ENCODE measurements at places on chromosomes 6 and 20.

GRCh38 chr6:4790158-4790899, 14.1 kb downstream of the CDYL start:
- no peak for DNase-seq

DNA sequence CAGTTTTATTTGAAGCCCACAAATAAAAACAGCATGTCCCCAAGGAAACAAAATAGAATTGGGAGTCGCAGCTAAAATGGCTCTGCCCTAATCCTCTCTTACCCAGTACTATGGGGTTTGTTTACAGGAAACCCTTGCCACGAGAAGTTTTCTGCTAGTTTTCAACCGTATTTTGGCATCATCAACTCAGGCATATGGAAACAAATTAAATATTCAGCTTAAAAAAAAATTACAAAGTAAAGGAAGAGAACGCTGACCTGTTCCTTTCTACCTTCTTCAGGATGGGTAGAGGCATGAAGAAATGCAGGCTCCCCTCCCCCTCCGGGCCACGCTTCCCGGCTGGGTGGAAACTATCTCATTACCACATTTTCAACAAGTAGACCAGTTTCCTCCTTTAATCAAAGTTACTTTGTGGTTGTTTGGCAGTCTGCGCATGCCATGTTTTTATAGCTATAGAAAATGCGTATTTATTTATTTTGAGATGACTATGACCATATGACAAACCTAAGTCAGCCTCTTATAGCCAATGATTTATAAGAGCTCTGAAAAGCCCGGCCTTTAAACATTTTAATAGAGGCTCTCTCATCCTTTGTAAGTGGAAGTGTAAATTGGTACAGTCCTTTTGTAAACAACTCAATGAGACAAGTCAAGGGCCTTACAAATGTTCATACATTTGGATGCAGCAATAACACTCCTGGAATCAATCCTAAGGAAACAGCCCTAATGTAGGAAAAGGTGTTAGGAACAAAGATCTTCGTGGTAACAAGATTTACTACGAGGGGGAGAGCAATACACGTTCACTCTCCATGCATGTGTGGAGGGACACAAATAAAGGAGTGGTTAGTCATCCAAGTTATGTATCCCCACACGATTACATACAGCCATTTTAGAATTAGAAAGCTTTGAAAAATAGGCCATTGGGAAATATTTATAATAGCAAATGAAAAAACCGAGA, 16.1 kb upstream of the ZNF217 start:
- DNase-seq: peak; percentile 61

- DNase-seq: no peak
These were observed 78.0 kb downstream of the EDN3 start for GRCh38 chr20:59378396-59378795.

DNA sequence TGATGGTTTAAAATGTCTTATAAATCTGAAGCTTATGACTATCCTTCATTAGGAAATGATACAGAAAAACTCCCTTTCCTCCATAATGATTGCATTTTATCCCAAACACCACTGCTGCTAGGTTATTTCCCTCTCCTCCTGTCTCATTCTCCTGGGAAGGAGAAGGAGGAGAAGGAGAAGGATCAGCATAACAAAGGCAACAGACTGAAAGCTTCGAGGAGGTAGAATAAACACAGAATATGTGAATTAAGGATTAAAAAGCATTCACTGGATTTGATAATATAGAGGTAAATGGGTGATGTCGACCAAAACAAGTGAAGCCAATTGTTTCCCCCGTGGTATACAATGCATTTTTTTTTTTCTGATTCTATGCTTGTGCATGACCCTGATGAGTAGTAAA, 82.0 kb downstream of the WASF1 start:
- DNase-seq: peak; percentile 42

GRCh38 chr6:96116674-96117073, 100.9 kb downstream of the FUT9 start:
- no peak for DNase-seq

DNA sequence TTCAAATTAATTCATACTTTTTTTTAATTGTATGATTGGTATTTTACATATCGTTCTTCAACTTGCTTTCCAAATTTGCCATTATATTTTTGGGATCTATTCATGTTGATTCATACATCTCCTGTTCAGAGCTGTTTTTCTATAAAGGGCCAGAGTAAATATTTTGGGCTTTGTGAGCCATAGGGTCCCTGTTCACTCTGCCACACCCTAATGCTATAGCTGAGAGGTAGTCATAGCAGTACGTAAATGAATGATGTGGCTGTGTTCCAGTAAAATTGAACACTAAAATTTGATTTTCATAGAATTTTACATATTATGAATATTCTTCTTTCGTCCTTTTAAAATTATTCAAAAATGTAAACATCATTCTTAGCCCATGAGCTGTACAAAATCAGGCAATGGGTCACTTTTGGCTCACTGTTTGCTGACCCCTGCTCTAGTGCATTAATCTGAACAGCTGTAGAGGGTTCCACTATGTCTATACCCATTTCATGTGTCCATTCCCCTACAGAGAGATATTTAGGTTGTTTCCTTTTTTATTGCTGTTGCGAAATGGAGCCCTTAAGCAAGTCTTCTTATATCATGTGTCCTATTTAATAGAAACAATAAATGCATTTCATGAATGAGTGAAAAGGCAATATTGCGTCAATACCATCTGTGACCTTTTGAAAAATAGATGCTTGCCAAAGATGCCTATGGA, 136.4 kb upstream of the SALL4 start:
- DNase-seq: no peak

DNA sequence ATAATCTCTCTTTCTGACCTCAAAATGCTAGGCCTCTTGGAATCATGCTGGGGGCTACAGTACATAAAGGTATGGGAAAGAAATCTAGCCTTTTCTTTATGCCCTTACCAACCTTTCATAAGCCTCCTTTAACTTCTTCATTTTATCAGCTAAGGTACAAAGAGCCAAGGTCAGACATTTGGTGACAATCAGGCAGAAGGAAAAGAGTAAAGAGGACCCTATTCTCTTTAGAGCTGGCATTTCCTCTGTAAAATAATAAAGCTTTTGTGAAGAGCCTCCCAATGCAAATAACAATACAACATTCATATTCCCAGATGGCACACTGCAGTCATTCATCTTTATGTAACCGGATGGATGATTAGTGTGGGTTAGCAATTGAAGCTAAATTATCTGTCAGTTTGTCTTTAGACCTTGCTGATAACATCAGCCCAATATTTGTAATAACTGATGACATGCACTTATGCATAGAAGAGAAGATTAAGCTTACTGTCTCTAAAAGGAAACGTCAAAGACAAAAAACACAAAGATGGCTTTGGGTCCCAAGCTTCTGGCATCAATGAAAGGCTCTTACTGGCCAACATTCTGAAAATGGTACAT, 163.1 kb downstream of the IBTK start:
- no peak for DNase-seq

DNA sequence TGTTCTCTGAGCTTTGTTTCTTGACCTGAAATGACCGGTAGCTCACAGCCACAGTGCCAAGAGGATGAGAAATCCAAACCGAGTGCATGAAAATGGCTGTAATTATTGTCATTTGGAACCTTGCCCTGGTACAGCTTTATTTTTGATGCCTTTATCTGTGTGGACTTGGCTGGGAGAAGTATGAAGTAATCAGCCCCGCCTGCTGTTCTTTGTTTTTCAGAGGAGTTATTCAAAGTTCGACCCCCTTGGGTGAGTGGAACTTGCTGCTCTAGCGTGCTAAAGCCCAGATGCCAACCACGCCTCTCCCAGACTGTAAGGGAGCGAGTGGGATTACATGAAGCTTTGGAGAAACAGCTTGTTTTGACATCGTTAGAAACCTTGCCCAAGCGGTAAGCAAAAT, 48.3 kb downstream of the ECT2L start:
- no peak for DNase-seq

- DNase-seq: no peak
These were observed 624 bp upstream of the TJAP1 start for GRCh38 chr6:43476746-43477145.

GRCh38 chr6:16852671-16853070, 91.4 kb upstream of the ATXN1 start:
- no peak for DNase-seq

DNA sequence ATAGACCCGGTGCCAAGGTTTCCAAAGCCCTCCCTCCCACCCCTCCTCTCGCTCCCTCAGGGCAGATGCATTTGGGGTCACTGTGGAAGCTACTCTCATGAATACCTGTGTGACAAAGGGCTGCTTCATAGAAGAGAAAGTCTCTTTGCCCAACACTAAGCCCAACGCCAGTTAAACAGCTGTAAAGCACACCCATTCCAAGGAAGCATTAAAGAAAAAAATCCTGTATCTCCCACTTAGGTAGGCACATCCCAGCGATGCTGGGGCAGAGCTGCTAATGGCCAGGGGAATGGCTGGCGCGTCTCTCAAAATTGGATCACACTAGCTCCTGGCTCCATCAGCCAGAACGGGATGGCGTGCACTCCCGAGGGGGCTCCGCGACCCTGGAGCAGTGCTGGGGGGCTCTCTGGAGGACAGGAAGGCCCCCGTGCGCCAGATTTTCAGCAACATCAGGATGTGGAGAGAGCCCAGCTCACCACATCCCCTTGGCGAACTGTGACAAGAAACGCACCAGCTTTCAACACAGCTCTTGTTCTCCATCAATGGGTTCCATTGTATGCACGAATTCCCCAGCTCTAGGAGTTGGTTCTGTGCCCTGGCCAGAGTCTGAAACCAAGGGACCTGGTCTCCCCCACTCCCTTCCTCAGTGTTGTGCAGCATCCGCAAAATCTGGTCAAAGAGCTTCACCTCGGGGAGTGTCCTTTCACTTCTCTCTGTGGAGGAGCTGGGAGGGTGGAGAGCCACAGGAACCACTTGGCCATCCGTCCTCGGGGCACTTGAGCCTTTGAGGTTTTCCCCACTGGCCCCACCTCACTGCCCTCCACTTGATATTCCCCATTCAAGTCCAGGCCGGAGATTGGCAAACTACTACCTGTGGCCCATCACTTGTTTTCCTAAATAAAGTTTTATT, 74.1 kb downstream of the TFAP2C start:
- DNase-seq: no peak

DNA sequence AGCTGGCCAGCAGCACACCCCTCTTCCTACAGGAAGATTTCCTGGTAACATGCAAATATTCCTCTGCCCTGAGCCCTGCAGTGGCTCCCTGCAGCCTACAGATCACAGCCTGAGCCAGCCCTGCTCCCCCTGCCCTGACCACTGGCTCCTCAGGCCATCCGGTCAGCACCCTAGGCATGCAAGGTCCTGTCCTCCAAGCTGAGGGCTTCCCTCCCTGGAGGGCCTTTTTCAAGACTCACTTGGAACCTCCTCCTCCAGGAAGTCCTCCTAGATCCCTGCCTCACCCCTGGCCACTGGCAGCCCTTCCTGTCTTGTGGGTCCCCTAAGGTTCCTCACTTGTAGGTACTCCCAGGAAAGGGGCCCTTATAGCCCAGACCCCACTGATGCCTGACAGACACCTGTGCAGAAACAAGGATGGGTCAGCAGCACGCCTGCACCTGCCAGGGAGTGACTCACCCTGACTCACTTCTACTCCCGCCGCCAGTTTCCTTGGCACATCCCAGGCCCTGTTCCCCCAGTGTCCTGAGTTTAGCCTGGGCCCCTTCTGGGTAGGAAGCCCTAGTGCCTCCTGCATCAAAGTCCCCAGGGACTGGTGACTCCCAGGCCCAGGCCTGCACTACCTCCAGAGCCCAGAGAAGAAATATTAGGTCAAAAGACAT, 3.2 kb downstream of the SLC4A11 start:
- peak; percentile 79 for DNase-seq

- DNase-seq: no peak
These were observed 9.3 kb downstream of the SH3BGRL2 start for GRCh38 chr6:79640146-79641111.

- no peak for DNase-seq
These were observed 1.9 kb downstream of the L3MBTL3 start for GRCh38 chr6:130020073-130020906.

DNA sequence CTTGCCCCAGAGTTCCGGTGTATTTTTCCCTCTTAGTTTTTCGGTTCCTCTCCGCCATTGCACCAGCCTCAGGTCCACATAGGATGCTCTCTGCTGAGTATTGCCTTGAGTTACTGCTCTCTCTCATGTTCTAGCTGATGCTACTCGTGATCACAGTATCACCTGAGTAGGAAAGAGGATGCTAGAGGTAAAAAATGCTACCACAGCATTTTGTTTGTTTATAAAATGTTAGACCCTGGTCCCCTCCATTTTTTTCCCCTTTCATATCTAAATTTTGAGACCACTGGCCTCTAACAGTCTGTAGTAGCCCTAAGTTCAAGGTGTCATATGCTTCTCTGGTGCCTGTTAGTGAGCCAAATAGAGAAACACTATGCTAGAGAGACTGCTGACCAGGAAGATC, 175.5 kb downstream of the OR2B2 start:
- DNase-seq: no peak

- peak; percentile 43 for DNase-seq
These were observed 64.9 kb downstream of the C6orf58 start for GRCh38 chr6:127641905-127642304.

DNA sequence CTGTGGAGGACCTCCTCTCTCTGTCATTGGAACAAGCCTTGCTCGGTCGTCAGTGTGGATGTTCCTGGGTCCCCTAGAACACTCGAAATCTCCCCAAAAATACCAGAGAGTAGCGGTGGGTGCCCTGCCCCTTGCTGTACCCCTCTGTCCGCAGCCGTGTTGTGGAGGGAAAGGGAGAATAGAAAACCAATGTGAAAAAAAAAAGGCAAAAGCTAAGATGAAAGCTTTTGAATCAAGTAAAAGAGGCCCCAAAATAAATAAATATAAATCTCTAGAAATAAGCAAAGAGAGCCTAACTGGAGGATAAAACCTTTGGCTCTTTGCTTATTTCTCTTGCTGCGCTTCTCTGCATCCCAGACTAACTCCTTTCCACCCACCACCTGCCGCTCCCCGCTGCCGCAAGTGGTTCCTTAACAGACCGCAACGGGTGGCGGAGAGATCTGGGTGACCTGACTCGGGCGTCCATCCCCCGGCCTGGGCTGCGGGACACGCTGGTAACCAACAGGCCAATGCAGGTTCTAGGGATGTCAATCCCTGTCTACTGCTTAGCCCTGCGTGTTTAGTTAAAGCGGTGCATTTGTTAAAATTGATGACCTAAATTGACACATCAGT, 110.0 kb downstream of the GPX5 start:
- DNase-seq: no peak

GRCh38 chr6:135006386-135006914, 48.2 kb downstream of the HBS1L start:
- DNase-seq: no peak

GRCh38 chr6:122569230-122569771, 40.9 kb upstream of the PKIB start:
- no peak for DNase-seq

- no peak for DNase-seq
These were observed 12.0 kb downstream of the ZSCAN31 start for GRCh38 chr6:28323813-28324424.

GRCh38 chr6:164098857-164099267, 684.3 kb downstream of the QKI start:
- DNase-seq: peak; percentile 33

Measured in bronchial epithelial cell (primary cell).